NCI-H226 (cell line): ENCODE measurements at places on chromosomes 3 and 15.

GRCh38 chr3:158384019-158384418 lies 187.0 kb upstream of the MLF1 start:
- DNase-seq = no peak

DNA sequence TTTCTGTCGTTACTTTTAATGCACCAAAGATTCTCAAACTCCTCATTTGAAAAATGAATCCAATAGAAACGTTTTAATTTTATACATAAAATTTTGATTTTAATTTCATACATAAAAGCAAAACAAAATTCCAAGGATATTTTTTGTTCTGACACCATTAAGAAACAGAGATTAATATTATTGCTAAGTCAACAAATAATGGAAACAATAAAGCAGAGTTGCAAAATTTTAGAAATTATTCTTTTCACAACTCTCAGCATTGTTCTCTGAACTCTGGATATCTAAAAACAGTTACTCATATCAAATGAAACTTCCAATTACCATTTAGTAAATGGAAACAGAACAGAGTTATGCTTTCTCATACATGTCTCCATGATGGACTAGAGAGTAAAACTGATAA lies 260.2 kb downstream of the EPHA6 start:
- DNase-seq = no peak

DNA sequence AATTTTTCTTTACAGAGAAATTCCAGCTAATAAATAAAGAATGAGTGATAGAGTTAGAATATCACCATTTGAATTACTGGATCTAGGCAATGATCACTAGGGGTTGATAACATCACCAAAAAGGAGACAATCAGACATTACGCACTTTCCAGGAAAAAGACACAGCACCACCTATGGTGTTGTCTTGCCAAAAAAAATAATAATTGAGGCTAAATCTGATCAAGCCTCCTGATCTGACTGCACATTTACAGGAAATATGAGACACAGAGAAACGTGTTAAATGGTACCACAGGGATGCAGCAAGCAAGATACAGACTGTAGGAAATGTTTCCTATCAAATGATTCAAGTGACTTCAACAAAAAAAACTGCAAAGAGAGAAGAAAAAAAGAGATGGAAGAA lies 92.8 kb downstream of the EOMES start:
- DNase-seq = no peak

GRCh38 chr15:62909257-62909656 lies 133.3 kb upstream of the TPM1 start:
- DNase-seq = no peak

- DNase-seq = no peak
Measured at GRCh38 chr3:183807881-183808280, 17.5 kb downstream of the MAP6D1 start.

- peak; percentile 66 for DNase-seq
Measured at GRCh38 chr15:91055548-91056331, 33.3 kb upstream of the VPS33B start.

DNA sequence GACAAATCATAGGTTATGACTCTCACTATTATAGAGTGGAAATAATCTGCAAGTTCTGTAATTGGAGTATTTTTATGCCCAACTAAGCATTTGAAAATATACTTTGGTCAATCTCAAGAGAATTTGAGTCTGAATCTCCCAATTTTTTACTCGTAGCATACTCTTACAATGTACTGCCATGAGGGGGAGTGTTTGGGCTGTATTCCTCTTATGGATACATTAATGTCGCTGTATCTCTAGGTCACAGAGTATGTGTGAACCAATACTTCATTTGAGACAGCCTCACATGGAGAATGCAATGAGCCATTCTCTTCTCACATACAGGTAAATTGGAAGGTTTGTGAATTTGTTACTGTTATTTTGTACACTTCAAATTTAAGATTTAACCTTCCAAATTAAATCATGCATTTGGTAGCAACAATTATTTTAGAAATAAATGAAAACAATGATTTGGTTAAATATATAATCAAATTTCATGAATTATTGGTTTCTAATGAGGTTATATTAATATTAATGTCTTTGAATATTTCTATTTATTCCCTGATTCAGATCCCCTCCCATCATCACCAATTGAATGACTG lies 5.5 kb upstream of the CD200 start:
- DNase-seq = peak; percentile 51
